ENCODE measurements at places on chromosomes 2 and 18.

GRCh38 chr18:56770873-56771272 lies 119.7 kb downstream of the WDR7 start:
- no peak for DNase-seq

GRCh38 chr2:200847269-200847668 lies 17.2 kb downstream of the CLK1 start:
- no peak for DNase-seq

- no peak for DNase-seq
Observed at GRCh38 chr2:204024906-204025475, 88.4 kb downstream of the ICOS start.

GRCh38 chr2:126753501-126754212 lies 97.7 kb downstream of the GYPC start:
- DNase-seq = no peak

DNA sequence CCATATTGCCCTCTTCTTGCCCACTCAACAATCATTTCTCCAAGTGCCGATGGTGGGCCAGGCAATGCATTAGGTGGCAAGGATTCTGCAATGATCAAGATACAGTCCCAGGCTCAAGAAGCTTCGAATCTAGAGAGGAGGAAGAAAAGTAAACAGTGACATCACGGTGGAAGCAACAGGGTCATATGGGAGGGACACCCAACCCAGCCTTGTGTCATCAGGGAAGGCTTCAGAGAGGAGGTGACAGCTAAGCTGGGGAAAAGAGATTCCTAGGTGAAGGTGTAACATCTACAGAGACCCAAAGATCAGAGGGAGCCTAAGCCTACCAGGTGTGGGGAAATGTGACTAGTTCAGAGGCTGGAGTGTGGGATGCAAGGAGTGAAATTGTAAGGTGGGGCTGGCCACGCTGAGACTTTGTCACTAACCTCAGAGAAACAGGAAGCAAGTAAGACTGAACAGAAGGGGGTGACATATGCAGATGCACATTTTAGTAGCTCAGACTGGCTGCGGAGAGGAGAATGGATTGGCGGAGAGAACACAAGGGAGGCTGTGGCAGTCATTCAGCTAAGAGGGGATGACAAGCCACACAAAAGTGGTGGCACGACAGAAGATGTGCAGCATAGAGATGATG lies 104.9 kb downstream of the ANKRD44 start:
- DNase-seq = peak; percentile 66

DNA sequence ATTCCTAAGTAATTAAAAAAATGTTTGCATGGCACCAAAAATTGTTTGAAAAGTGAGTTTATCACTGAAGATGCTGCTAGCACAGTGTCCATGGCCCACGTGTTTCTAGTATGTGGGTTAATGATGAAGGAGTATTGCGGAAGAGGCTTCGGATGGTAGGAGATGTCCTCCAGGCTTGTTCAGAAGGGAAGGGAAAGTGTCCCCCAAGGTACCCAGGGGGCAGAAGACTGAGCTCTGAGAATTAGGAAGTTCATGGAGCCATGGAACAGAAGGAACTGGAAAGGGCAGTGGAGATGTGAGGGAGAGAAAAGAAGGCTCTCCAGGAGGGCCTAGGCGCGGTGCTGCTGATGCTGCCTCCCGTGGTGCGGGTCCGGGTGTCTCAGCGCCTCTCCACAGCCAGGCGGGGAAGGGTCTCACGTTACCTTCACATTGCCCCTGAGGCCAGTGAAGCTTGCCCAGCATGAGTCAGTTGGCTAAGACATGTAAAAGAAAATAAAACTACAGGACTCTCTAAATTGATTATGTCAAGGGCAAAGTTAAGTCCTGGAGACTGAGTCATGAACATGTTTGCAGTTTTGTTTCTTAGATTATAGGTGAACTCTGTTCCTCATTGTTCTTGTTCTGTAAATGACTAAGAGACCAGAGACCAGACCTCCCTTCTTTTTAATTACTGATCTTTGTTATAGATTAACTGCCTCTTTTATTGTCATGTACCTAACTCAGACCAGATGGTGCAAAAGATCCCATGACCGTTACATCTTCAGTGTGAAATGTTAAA lies 89.0 kb downstream of the MTCL1 start:
- DNase-seq = no peak

- no peak for DNase-seq
Observed at GRCh38 chr2:70367722-70368323, 66.0 kb upstream of the FAM136A start.

DNA sequence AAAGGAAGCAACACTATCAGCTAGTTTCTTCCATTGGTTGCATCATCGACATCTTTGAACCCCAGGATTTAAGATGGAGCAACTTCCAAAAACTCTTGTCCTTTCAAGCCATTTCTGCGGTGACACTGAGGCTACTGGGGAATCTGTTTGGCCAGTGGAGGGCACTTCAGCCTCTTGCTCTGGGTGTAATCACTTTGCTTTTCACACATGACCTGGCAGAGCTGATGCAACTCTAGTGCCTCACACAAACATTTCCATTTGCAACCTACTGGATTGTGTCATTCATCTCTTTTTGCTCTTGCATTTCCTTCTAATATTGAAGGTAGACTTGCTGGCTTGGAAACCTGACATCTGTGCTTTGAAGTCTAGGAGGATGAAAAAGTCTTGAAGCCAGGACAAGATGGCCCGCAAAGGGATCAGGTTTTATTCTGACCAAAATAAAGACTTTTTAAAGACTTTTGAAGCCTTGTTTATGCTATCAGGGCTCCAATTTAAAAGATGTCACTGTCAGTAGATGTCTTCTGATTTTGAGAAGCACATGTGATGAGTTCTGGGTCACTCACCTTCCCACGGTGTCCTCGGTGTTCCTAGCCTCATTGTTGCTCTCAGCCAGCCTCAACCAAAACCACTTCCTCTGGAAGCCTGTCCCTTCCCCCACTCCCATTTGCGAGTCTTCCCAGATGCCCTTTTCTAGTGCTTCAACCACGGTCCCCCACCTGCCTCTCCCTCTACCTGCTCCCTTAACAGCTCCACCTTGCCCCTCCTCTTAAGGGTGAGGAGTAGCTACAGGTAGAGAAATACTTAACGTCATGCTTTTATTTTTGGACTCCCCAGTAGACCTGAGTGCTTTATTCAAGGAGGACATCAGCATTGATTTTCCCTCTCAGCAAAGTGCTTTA lies 69.7 kb upstream of the KCNE4 start:
- no peak for DNase-seq

GRCh38 chr2:197852108-197852507 lies 47.7 kb downstream of the PLCL1 start:
- DNase-seq = no peak

- no peak for DNase-seq
Observed at GRCh38 chr2:222420508-222420907, 3.8 kb upstream of the SGPP2 start.

- no peak for DNase-seq
Observed at GRCh38 chr2:96374211-96374951, 38.8 kb downstream of the NCAPH start.
